ENCODE measurements at places on chromosomes 7 and 10.
A peak's percentile ranks its signal among the peaks of the same experiment; 100 is the strongest.

DNA sequence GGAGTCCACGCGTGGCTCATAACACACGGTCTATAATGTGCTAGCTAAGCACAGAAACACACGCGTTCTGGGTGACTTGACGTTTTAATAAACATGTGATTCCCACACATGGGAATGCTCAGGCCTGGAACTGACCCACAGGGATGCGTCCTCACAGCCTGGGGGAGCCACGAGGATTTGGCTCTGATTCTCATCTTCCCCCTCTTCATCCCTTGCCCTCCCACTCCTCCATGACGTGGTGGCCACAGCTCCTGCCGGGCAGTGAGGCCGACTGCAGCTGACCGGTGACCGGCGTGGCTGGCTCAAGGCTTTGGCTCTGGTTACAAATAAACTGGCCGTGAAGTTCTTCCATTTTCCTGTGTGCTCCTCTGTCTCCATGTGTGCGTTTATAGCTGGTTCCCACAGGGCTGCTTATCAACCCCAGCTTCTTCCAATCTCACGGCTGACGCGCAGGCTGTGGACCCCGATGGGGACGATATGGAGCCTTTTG, 40.9 kb upstream of the KLF6 start:
- peak; percentile 87 for DNase-seq

- peak; percentile 57 for DNase-seq
Observed at GRCh38 chr10:92573091-92573797, 649 bp downstream of the IDE start.

DNA sequence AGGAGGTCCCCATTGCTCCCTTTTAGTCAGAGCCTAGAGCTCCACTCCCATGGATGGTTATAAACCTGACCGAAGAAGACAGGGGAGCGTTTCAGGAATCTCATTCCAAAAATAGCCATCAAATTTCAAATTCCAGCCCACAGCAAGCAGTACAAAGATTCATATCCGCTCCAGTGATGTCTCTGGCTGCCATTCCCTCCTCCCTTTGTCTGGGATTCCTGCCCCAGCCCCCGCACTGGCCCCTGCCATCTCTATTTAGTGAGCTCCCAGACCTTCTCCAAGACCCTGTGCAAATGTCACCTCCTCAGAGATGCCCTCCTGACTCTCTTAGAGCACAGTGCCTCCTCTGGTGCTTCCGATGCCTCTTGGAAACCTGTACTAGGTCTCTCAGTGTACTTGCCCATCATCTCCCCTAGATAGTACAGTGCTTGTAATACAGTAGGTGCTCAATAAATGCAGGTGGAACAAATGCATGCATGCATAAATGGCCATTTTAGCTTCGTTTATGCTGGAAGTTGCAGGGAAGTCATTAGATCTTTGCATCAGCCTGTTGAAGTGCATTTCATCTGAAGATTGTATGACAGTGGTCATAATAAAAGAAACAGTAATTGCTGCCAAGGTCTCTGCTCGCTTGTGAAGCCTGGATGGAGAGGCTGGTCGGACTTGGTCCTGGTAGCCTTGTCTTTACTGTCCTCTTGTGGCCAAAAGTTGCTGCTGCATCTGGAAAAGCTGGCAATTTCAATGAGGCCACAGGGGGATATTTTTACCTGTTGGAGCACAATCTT, 32.0 kb upstream of the HABP2 start:
- DNase-seq, result peak; percentile 64

DNA sequence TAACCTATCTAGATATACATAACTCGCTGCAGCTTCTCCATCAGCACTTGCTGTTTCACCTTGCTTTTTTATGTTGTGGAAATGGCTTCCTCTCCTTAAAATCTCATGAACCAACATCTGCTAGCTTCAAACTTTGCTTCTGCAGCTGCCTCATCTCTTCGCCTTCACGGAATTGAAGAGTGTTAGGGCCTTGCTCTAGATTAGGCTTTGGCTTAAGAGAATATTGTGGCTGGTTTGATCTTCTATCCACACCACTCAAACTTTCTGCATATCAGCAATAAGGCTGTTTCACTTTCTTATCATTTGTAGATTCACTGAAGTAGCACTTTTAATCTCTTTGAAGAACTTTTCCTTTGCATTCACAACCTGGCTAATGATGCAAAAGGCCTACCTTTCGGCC, 49.2 kb upstream of the AGR3 start:
- no peak for DNase-seq

GRCh38 chr10:10128387-10128786, 889.3 kb upstream of the CELF2 start:
- peak; percentile 1 for DNase-seq

- no peak for DNase-seq
Observed at GRCh38 chr7:90607196-90607595, 11.1 kb downstream of the CDK14 start.

- no peak for DNase-seq
Observed at GRCh38 chr10:36556468-36556867, 568.9 kb upstream of the ANKRD30A start.

DNA sequence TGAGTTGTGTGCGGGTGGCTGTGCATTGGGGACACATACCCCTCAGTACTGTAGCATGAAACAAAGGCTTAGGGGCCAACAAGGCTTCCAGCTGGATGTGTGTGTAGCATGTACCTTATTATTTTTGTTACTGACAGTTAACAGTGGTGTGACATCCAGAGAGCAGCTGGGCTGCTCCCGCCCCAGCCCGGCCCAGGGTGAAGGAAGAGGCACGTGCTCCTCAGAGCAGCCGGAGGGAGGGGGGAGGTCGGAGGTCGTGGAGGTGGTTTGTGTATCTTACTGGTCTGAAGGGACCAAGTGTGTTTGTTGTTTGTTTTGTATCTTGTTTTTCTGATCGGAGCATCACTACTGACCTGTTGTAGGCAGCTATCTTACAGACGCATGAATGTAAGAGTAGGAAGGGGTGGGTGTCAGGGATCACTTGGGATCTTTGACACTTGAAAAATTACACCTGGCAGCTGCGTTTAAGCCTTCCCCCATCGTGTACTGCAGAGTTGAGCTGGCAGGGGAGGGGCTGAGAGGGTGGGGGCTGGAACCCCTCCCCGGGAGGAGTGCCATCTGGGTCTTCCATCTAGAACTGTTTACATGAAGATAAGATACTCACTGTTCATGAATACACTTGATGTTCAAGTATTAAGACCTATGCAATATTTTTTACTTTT, 1.8 kb downstream of the DDIT4 start:
- no peak for DNase-seq

- DNase-seq, result no peak
Observed at GRCh38 chr10:79336276-79336675, 11.0 kb upstream of the PPIF start.

DNA sequence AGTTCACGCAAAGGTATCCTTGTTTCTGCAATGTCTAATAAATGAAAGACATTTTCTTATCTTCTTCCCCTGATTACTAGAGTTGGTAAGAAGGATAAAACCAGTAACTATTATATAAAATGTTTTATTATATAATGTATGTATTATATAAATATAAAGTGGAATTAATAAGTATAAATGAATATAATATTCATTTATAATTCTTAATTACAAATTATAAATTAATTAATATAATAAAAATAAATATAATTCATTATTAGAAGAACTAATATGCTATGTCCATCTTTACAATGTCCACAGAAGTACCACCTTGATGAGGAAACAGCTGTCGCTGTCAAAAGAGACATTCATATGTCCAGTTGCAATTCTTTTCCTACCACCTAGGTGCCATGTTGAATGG, 177.7 kb downstream of the GLI3 start:
- DNase-seq, result no peak

- no peak for DNase-seq
Observed at GRCh38 chr7:108327353-108327752, 128.9 kb downstream of the NRCAM start.

- peak; percentile 32 for DNase-seq
Observed at GRCh38 chr10:108465871-108466641, 1301.5 kb upstream of the SORCS1 start.

- peak; percentile 36 for DNase-seq
Observed at GRCh38 chr7:70694434-70694970, 437.4 kb upstream of the GALNT17 start.
